ENCODE measurements at places on chromosomes 1 and 21. TPM values are rescaled to one million over a fixed set of nuclear protein-coding genes. Genes with fewer than 3 reads are reported as not detected.

Gene ITLN2
- not detected for total RNA-seq

Gene CR2
- total RNA-seq: under 0.01 TPM

Gene ZRANB2
- total RNA-seq: 69.6 TPM

Gene TDRD5
- 1.2 TPM for total RNA-seq

Data from temporal lobe (tissue), 4 donors.